Activated T-cell treated with anti-CD3 and anti-CD28 coated beads, Interleukin-2, amount 50 U/mL, for 72 hours (primary cell): ENCODE measurements at places on chromosomes 16 and 17. TPM values are rescaled to one million over a fixed set of nuclear protein-coding genes. Genes with fewer than 3 reads are reported as not detected.

NOMO2 gene
- 79.1 TPM for total RNA-seq

EXOC3L1 gene
- not detected for total RNA-seq

ST3GAL2 gene
- 18.3 TPM for total RNA-seq

ZNF423 gene
- total RNA-seq = not detected

NHLRC4 gene
- 1.4 TPM for total RNA-seq

OR1E2 gene
- total RNA-seq = not detected

CES3 gene
- 6.9 TPM for total RNA-seq

AOC2 gene
- total RNA-seq = 8.8 TPM

MYO15B gene
- 121 TPM for total RNA-seq

UNC13D gene
- total RNA-seq = 97.6 TPM

TAT gene
- total RNA-seq = not detected

PIPOX gene
- 13.7 TPM for total RNA-seq

ANKS4B gene
- not detected for total RNA-seq

TMC6 gene
- total RNA-seq = 129 TPM

PRR29 gene
- total RNA-seq = 0.96 TPM

RNF222 gene
- 0.07 TPM for total RNA-seq

ZPBP2 gene
- 0.81 TPM for total RNA-seq

ATP2C2 gene
- total RNA-seq = 0.07 TPM

SULT1A2 gene
- 1.2 TPM for total RNA-seq

PRR35 gene
- total RNA-seq = 0.10 TPM

KIF2B gene
- total RNA-seq = not detected

MGRN1 gene
- 107 TPM for total RNA-seq

ATAD5 gene
- 35.7 TPM for total RNA-seq

TNS4 gene
- total RNA-seq = 10.6 TPM

CDH8 gene
- total RNA-seq = not detected

LAT gene
- total RNA-seq = 360 TPM

OTOP3 gene
- total RNA-seq = not detected

BICDL2 gene
- 0.30 TPM for total RNA-seq

CES4A gene
- 24.4 TPM for total RNA-seq

TNFRSF13B gene
- not detected for total RNA-seq

CHTF8 gene
- 185 TPM for total RNA-seq

IGFALS gene
- total RNA-seq = 0.14 TPM

TBC1D3L gene
- 23.7 TPM for total RNA-seq

RAP1GAP2 gene
- 0.50 TPM for total RNA-seq

TNRC6A gene
- 39.7 TPM for total RNA-seq

NACA2 gene
- not detected for total RNA-seq

GNG13 gene
- total RNA-seq = not detected

KRTAP4-9 gene
- not detected for total RNA-seq
